Stimulated activated CD8-positive, alpha-beta memory T cell treated with anti-CD3 and anti-CD28 coated beads, Interleukin-7, amount 100 ng/mL, for 1 hour (primary cell): ENCODE measurements at places on chromosomes 5 and 9.

GRCh38 chr5:143215690-143216089, 187.8 kb downstream of the NR3C1 start:
- DNase-seq = no peak

- no peak for DNase-seq
Measured at GRCh38 chr5:18745042-18745987, 1111.1 kb downstream of the TAF11L14 start.

GRCh38 chr9:105994970-105995369, 300.6 kb downstream of the TMEM38B start:
- DNase-seq = no peak

GRCh38 chr9:104635456-104635855, 17.5 kb upstream of the OR13C9 start:
- DNase-seq = no peak

DNA sequence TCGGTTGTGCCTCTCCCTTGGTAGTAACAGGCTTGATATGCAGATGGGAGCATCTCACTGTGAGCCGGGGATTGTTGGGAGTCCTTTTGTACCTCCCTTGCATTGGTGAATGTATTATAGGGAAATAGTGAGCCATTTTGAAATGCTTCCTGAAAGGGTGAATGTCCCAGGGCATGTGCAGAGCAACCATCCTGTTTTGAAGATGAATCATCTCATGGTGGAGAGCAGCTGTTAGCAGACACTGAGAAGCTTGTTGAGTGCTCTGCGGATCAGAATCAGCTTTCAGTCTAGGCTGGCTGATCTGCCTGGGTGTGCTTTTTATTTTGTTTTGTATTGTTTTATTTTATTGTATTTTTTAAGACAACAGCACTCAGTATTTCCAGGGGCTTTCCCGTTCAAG, 29.7 kb downstream of the SLC36A1 start:
- DNase-seq = no peak

GRCh38 chr5:5671823-5672222, 249.3 kb downstream of the ICE1 start:
- DNase-seq = no peak

GRCh38 chr5:8320244-8320643, 451.3 kb downstream of the MTRR start:
- DNase-seq = no peak

DNA sequence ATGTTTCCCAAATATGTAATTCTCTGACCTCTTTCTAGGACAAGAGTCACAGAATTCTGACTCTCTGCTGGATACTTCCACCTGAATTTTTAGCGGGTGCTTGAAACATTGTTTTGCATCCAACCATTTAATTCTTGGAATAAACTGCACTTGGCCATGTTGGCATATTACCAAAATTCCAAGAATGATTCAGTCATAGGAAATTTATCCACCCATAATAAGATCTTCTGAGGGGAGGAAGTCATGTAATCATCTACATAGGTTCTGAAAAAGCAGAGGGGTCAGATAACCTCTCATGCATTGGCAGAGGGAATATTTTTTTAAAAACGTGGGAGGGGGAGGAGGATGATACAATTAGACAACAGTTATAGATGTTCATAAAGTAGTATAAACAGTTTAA, 156.9 kb downstream of the PAM start:
- DNase-seq = no peak

- DNase-seq = no peak
Measured at GRCh38 chr5:73198833-73199592, 26.0 kb downstream of the TMEM174 start.

GRCh38 chr5:141875795-141876627, 2.2 kb downstream of the PCDH1 start:
- DNase-seq = no peak

GRCh38 chr5:113176196-113176595, 199.6 kb downstream of the DCP2 start:
- DNase-seq = no peak

DNA sequence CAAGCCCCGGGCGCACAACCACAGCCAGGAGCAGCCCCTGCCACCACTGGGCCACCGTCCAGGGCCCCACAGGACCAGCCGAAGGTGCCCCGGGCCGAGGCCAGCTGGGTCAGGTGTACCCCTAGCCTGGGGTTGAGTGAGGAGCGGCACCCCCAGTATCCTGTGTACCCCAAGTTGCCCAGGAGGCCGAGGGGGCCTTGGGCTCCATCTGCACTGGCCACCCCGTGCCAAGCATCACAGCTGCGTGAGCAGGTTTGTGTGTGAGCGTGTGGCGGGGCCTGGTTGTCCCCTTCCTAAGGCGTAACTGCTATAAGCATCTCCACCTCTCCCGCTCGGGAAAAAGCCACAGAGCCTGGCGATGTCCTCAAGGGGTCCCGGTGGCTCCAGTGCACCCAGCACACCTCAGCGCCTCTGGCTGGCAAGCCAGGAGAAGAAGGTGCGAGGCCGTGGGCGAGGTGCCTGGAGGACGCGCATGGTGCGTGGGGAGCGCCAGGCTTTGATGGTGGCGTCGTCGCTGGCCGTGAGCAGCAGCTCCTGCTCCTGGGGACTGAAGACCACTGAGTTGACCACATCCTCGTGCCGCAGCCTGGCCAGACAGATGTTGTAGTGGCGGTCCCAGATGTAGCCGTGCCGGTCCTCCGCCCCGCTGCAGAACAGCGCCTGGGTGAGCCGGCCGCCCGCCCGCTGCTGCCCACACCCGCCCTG, 3.9 kb downstream of the FBXW5 start:
- DNase-seq = no peak

DNA sequence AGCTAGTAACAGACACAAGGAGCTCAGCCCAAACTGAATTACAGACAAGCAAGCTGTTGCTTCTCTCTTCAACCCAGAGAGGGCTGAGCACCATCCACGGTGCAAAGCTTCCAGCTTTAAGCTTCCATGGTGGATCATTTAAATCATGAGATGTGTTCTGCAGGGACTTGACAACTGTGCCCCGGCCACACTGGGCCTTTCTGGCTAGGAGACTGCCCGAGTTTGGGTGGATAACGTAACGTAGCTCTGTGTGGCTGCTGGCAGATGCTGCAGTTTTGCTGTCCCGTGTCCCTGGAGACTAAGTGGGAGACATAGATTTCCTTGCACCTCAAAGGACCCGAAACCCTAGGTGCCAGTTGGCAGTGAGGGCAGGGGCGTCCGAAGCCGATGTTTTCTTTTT, 234.0 kb downstream of the IRX2 start:
- DNase-seq = no peak

DNA sequence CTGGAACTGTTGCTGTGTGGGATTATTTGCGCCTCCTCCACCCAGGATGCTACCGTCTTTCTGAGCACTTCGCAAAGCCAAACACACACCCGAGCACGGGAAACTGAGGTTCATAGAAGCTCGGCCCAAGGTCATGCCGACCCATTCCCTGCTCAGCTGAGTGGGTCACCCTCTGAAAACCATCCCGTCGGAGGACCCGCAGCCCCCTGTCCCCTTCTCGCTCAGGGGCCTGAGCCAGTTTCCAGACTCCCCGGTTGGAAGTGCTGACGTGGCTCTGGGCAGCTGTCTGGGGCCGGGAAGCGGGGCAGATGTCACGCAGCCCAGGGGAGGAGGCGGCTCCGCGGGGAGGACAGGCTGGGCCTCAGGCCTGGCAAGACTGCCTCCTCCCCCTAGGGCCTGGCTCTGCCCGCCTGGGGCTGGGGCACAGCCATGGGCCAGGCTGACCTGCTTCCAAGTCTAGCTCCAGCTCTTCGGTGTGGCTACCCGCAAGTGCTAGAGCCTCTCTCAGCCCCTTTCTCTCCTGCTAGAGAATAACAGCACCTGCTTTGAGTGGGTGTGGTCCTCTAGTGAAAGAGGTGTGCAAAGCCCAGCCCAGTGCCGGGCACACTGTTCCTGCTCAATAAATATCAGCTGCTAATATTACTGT, 9.9 kb upstream of the CXXC5 start:
- DNase-seq = no peak

DNA sequence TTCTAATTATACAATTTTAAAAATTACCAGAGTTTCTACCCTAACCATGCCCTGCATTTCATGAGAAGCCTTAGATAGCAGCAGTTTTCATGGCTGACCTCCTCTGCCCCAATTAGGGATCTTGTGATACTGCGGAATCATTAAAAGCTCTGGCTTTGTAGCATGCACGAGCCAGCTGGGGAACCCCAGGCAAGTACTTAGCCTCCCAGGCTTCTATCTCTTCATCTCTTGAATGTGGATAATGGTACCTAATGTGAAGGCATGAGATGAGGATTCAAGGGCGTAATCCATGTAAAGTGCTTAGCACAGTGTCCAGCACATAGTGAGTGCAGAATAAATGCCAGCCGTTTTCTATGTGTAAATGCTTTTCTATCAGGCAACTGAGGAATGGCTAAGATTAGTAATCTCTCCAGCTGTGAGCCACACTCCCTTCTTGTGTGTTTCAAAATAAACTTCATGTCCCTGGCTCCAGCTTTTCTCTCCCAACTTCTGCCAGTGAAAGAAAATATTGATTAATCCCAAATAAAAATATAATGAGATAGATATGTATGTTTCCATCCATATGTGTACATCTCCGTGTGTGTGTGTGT, 88.4 kb downstream of the APBA1 start:
- no peak for DNase-seq

DNA sequence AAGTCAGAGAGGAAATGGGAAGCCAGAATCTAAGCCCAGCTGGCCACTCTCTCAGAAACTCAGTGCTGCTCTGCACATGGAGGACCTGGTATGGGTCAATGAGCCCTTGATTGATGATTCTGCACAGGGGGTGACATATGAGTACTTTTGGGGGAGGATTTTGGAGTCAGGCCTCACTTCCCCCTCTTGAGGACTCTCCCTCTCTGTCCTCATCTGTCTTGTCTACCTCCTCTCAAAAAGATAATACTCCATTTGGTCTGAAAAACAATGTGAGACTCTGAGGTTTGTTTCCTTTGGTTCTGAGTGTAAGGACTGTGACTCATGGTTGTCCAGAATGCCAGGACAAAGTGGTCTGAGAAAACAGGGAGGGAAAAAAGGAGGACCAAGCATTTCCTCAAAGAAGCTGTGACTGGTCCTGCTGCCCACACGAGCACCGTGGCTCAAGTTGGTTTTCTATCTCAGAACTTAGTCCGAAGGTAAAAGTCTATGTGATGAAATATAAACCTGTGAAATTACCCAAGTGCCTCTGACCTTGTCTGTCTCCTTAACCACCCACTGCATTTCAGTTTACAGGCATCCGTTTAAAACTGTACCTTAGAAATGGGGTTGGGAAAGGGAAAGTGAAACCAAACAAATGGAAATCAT, 11.1 kb downstream of the TTC39B start:
- DNase-seq = no peak
